ENCODE measurements at places on chromosomes 16 and 17.

DNA sequence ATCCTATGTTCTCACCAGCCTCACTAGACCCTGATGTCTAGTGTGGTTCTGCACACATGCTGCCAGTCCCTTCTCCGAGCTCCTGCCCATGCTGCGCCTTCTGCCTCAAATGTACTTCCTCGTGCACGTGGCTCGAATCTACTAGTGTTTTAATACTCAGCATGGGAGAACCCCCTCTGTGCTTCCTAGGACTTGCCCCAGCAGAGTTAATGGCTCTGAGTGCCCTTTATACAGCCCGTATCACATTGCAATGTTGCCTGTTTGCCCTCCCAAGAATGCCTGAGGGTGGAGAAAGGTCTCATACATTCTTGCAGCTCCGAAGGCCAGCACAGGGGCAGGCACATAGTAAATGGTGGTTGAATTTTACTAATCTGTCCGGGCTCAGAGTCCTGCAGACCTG is 190.8 kb upstream of the NLRP1 start:
- no peak for DNase-seq

DNA sequence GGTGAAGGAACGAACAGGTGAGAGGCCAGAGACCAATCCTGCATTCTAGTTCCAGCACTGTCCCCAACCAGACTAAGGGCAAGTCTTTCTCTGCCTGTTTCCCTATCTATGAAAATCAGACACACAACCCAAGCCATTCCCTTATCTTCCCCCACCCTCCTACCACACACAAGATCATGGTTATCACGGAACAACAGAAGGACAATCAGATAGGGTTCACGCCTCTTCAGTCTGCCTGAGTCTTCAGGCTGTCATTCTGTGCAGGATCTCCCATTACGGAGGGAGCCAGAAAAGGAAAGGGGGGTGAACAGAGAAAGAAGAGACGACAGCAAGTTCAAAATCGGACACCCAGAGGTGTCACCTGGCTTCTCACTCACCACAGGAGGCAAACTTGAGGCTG is 11.1 kb downstream of the TLE7 start:
- DNase-seq = no peak

GRCh38 chr16:27973678-27974077 is 89.8 kb downstream of the GSG1L start:
- no peak for DNase-seq

DNA sequence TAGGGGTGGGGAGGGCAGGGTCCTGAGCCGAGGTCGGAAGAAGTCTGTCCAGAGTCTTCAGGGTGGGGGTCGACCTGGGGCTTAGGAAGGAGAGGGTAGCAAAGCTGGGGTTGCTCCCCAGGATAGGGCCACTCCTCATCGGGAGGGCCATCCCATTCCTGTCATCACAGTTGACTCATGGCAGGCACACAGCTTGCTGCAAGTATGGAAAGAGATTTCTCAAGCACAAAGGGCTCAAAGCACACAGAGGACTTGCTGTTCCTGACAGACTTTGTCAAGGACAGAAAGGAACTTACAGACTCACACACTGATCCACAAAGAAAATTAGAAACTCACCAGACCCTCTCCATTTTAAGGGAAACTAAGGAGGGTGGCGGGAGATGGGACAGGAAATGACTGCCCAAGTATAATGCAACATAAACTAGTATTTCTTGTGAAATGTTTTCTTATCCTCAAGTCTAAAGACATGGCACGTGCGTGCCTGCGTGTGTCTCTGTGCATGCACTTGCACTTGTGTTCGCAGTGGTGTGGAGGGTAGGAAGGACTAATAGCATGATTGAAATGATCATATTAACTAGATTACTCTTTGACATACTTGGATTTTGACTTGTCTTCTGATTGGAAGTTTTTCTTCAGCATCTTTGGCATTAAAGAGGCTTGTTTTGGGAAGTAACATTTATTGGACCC is 2.4 kb downstream of the AOC2 start:
- no peak for DNase-seq
